Central memory CD8-positive, alpha-beta T cell (primary cell): ENCODE measurements at places on chromosomes 2 and 18.

DNA sequence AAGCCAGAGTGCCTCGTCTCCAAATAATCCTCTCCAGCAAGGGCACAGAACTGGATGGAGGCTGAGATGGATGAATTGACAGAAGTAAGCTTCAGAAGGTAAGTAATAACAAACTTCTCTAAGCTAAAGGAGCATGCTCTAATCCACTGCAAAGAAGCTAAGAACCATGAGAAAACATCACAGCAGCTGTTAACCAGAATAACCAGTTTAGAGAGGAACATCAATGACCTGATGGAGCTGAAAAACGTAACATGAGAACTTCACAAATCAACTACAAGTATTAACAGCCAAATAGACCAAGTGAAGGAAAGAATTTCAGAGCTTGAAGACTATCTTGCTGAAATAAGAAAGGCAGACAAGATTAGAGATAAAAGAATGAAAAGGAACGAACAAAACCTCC is 32.3 kb downstream of the WDPCP start:
- H3K4me3 ChIP-seq: no peak overlapping the region
- no peak overlapping the region for H3K27ac ChIP-seq
- peaks cover 6% of the 10 kb centered on the region for H3K4me1 ChIP-seq
- no peak for DNase-seq
- H3K27me3 ChIP-seq: no peaks in the 10 kb centered on the region

DNA sequence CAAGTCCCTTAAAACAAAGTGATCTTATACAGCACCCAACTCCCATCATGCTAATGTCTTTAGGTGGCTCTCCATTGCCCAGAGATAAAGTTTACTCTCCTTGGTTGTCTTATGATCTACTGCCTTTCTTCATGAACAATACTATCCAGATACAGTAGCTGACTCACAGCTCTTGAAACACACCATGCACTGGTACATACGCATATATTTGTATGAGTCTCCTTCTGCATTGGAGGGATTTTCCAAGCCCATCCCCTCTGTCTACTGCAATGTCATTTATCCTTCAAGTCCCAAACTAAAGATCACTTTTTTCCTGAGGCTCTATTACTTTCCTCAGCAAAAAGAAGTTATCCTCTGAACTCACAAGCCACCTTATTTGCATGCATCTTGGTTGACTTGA is 84.7 kb upstream of the LRATD1 start:
- H3K27me3 ChIP-seq: no peaks in the 10 kb centered on the region
- H3K4me1 ChIP-seq: no peaks in the 10 kb centered on the region
- no peak overlapping the region for H3K4me3 ChIP-seq
- no peak overlapping the region for H3K27ac ChIP-seq

- no peak overlapping the region for H3K4me3 ChIP-seq
- H3K27me3 ChIP-seq: no peaks in the 10 kb centered on the region
- DNase-seq: no peak
- H3K4me1 ChIP-seq: peaks cover 8% of the 10 kb centered on the region
- H3K27ac ChIP-seq: no peak overlapping the region
- H3K36me3 ChIP-seq: peaks cover 49% of the 10 kb centered on the region
Measured at GRCh38 chr2:37111958-37112357, 27.6 kb downstream of the GPATCH11 start.

DNA sequence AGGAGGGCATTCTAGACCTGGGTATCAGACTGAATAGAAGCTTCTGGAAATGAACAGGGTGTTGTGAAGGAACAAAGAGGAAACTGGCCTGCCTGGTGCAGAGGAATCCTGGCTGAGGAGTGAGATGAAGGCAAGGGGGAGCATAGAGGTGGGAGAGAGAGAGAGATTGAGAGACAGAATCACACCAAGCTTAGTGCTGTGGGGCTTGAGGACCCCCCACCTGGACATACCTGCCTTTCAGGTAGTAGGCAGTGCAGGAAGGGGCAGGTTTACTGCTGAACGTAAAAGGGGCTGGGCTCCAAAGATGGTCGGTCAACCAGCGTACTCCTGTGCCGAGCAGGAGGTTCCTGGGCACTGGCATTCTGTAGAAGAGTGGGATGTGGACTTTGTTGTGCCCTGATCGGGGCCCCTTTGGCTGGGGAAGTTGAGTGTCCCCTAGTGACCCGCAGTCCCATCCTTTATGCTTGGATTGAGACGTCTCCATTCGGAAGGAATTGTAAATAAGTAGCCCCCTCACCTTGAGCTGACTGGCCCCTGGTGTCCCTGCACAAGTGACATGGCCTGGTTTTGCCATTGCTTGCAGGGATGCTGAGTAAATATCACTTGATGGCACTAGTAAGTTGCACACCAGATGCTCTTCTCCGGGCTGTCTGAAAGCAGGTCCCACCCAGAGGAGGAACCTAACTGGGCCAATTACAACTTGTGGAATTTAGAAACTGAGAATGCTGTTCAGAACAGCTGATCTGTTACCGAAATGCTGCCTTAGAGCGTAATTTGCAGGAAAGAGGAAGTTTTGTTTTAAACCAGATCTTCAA is 1.4 kb downstream of the UBE2F start:
- H3K27ac ChIP-seq: peak overlapping the region; percentile 10
- H3K4me1 ChIP-seq: peaks cover 50% of the 10 kb centered on the region
- no peaks in the 10 kb centered on the region for H3K27me3 ChIP-seq
- H3K4me3 ChIP-seq: peak overlapping the region; percentile 77

GRCh38 chr2:240589850-240590525 is 3.5 kb downstream of the CAPN10 start:
- H3K27ac ChIP-seq: no peak overlapping the region
- H3K4me1 ChIP-seq: peaks cover 28% of the 10 kb centered on the region
- H3K27me3 ChIP-seq: no peaks in the 10 kb centered on the region
- DNase-seq: no peak
- H3K4me3 ChIP-seq: no peak overlapping the region
